ENCODE measurements at places on chromosomes 5 and 9. TPM values are rescaled to one million over a fixed set of nuclear protein-coding genes. Genes with fewer than 3 reads are reported as not detected.

- no peak for DNase-seq
Observed at GRCh38 chr9:75422944-75423522, 334.7 kb downstream of the OSTF1 start.

DNA sequence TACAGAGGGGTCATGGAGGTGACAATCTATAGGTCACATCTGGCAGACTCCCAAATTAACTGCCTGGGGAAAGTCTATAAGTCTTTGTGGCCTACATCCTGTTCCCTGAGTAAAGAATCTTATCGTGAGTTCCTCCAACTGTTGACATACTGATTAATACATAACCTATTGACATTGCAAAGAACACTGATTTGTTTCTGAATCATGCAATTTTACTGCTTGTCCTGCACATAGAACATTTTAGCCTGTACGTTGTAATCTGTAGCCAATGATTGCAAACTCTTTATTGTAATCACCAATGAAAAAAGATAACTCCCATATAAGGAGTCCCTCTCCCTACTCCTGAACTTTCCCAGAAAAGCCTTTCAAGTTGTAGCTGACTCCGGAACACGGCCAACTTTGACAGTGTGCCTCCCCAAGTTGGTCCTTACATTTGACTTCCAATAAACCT is 18.8 kb upstream of the OR2K2 start:
- DNase-seq: peak; percentile 95

DNA sequence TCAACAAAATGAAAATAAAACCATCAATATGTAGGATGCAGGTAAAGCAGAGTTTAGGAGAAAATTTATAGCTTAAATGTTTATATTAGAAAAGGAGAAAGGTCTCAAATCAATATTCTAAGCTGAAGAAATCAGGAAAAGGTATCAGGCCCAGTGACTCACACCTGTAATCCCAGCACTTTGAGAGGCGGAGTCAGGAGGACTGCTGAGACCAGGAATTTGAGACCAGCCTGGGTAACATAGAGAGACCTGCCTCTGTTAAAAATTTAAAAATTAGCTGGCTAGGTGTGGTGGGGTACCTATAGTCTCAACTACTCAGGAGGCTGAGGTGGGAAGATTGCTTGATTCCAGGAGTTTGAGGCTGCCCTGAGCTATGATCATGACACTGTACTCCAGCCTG is 32.2 kb downstream of the CCDC69 start:
- no peak for DNase-seq

GRCh38 chr5:32434221-32434620 is 10.3 kb downstream of the ZFR start:
- DNase-seq: no peak

DNA sequence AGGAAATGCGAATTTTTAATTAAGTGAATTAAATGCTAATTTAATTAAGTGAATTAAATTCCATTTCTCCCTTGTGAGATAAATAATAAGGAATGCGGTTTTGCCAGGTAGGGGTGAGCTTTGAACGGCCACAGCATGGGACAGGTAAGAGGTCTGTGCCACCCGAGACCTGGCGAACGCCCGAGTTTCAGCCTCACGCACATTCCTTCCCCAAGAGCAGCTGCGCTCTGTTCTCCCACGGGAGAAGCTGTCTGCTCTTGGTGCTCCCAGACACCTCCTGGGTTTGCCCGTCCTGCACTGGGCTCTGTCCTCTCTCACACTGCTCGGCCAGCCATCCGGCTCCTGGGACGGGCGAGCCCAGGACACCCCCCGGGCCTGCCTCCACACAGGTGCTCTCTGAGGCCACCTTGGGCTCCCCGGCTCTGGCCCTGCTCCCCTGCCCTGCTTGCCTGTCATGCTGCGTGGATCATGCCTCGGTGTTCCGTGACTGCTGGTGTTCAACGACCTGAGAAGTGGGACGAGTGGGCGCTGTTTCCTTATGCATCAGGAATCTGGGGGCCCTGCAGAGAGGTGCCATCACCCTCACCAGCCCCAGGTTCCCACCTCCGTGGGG is 13.7 kb upstream of the CAMSAP1 start:
- DNase-seq: no peak

GRCh38 chr9:13939701-13940490 is 374.0 kb downstream of the NFIB start:
- no peak for DNase-seq

GRCh38 chr5:127885176-127885575 is 182.0 kb downstream of the CCDC192 start:
- DNase-seq: peak; percentile 25

- DNase-seq: no peak
Observed at GRCh38 chr5:16412556-16412955, 53.0 kb downstream of the ZNF622 start.

GRCh38 chr9:128358090-128358489 is 13.1 kb upstream of the URM1 start:
- no peak for DNase-seq

Gene PPP3R2
- not detected for polyA plus RNA-seq

Gene ERCC6L2
- 5.3 TPM for polyA plus RNA-seq

Gene ITK
- polyA plus RNA-seq: not detected

Gene LHX3
- not detected for polyA plus RNA-seq
